Foreskin fibroblast (primary cell): ENCODE measurements at places on chromosomes 7 and 10.
A peak's percentile ranks its signal among the peaks of the same experiment; 100 is the strongest.

DNA sequence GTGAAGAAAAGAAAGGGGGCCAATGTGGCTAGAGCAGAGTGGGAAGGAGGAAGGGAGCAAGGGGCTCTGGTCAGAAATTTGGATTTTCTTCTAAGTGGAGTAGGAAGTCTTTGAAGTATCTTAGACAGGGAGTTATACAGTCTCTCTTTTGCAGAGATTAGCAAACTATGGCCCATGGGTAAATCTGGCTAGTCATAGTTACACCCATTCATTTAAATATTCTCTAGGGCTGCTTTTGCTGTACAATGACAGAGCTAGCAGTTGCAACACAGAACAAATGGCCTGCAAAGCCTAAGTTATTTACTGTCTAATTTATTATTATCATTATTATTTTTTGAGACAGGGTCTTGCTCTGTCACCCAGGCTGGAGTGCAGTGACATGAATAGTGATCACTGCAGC, 10.5 kb upstream of the LAMB4 start:
- DNase-seq: no peak

DNA sequence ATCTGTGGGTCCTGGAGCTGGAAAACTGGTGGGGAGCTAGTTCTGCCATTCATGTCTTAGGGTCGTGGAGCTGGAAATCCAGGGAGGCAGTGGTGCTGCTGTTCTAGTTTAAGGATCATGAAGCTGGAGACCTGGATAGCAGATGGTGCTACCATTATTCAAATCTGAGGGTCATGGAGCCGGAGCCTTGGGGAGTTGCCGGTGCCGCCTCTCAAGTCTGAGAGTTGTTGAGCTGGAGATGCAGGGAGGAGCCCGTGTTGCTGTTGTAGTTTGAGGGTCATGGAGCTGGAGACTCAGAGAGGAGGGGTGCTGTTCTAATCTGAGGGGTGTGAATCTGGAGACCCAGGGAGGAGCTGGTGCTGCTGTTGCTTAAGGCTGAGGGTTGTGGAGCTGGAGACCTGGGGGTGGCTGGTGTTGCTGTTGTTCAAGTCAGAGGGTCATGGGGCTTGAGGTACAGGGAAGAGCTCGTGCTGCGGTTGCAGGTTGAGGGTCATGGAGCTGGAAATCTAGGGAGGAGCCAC, 86.0 kb upstream of the ZNF479 start:
- no peak for DNase-seq

DNA sequence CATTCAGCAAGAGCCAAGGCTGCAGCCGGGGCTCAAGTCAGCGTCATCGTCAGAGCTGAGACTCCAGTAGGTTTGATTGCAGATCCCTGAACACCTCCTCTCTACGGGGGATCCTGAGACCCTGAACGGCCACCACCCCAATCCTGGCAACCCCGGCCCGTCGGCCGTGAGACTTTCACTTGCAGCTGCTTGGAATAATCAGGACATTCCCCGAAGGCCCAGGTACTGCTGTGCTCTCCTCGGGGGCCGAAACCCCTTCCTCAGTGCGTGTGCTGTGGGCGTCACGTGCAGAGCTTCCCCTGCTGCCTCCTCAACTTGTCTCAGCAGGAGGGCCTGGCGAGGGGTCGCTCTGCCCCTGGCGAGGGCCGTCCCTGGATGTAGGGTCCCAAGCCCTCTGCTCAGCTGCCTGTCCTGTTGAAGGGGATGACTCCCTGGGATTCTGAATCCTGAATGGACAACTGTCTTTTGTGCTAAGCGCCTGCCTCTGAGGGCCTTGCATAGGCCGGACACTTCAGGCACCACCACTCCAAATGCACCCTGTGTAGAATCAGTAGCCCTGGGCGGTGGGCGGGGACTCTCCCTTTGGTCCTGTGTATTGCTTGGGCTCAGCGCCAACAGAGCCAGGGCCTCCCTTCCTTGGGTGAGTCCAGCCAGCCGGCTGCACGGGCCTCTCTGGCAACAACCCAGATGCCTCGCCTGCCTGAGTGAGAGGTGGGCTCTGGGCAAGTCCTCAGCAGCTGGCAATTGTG, 63.8 kb upstream of the EBF3 start:
- DNase-seq: no peak

DNA sequence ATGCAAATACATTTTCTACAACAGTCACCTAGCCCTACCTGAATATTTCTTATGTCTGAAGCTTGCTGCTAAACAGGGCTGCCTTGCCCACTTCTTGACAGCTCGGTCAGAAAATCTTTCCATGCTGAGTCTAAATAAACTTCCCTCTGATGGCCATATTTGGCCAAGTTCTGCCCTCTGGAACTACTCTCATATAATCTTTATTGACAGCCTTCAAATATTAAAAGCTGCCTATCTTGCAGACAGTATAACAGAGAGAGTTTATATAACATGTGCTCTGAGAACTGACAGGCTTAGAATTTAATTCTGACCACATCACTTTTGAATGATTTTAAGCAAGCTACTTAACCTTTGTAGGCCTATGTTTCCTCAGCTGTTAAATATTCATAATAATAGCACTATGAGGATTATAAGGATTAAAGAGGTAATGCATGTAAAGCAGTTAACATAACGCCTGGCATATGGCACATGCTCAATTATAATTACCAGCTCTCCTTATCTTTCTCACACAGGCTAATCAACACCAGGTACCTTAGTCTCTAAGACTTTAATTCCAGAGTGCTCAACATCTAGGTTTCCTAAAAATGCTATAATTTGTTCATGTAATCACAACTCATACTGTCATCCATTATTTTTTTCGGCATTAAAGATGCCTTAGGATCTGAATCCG, 334.1 kb downstream of the HPSE2 start:
- DNase-seq: no peak

DNA sequence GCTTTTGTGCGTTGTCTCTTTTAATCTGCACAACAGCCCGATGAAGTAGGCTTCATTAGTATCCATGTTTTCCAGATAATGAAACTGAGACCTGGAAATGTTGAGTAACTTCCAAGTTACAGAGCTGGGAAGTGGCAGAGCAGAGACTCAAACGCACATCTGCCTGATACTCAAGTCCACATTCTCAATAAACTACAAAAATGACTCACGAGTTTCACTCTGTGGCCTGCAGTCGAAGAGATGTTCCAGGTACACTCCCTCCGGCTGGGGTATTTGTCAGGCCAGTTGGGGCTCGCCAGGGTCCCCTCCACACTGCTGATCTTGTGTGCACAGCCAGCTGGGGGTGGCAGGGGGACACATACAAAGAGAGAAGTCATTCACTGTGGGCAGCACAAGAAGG, 17.7 kb upstream of the OPALIN start:
- DNase-seq: no peak

- DNase-seq: no peak
Observed at GRCh38 chr7:128811631-128812430, 18.4 kb upstream of the FLNC start.

GRCh38 chr7:50304911-50305582, 531 bp downstream of the IKZF1 start:
- no peak for DNase-seq

DNA sequence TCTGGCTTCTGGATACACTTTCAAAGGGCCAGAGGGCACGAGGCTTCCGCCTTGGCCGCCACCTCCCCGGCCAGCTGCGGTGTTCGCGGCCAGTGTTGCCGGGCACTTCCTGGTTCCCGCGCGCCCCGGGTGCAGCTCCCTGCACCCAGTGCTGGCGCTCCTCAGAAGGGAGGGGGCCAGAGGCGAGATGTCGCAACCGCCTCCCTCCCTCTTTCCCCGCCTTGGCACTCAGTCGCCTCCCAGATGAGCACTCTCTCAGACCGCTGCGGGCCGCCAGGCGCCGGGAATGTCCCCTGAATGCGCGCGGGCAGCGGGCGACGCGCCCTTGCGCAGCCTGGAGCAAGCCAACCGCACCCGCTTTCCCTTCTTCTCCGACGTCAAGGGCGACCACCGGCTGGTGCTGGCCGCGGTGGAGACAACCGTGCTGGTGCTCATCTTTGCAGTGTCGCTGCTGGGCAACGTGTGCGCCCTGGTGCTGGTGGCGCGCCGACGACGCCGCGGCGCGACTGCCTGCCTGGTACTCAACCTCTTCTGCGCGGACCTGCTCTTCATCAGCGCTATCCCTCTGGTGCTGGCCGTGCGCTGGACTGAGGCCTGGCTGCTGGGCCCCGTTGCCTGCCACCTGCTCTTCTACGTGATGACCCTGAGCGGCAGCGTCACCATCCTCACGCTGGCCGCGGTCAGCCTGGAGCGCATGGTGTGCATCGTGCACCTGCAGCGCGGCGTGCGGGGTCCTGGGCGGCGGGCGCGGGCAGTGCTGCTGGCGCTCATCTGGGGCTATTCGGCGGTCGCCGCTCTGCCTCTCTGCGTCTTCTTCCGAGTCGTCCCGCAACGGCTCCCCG, at the start of gene FFAR4:
TSS of gene FFAR4 (plus strand) at position 231 of the 842 bp plus-strand sequence. CDS start at position 287, 56 bp downstream.
- peak; percentile 15 for DNase-seq

DNA sequence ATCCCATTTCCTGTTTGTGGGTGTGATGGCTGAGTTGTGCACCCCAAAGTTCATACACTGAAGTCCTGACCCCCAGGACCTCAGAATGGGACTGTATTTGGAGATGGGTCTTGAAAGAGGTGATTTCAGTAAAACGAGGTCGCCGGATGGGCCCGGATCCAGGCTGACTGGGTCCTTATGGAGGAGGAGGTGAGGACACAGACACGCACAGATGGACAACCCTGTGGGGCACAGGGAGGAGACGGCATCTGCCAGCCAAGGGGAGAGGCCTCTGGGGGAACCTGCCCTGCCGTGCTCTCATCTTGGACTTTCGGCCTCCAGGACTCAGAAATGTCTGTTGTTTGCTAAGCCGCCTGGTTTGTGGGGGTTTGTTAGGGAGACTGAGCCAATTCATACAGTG, 61.1 kb downstream of the PTPRN2 start:
- no peak for DNase-seq

DNA sequence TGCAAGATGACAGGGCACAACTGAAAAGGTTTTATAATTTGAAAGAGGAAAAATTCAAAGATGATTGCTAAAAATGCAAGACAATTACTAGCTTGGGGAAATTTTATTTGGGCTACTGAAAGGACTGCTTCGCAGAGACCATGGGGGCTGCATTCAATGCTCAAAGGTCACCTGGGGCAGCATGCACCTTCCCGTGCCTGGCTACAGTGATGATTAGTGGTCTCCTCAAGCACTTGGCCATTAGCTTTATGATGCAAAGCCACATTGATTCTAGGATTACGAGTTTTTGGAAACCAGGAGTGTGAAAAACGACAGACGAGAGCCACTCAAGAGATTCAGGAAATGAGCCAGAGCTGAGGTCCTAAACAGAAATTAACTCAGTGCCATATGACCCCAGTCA, 764.6 kb downstream of the PHTF2 start:
- DNase-seq: no peak

GRCh38 chr7:107955394-107955793, 47.6 kb downstream of the LAMB1 start:
- DNase-seq: no peak

- no peak for DNase-seq
Observed at GRCh38 chr10:46236941-46237681, 49.7 kb upstream of the ANTXRL start.

DNA sequence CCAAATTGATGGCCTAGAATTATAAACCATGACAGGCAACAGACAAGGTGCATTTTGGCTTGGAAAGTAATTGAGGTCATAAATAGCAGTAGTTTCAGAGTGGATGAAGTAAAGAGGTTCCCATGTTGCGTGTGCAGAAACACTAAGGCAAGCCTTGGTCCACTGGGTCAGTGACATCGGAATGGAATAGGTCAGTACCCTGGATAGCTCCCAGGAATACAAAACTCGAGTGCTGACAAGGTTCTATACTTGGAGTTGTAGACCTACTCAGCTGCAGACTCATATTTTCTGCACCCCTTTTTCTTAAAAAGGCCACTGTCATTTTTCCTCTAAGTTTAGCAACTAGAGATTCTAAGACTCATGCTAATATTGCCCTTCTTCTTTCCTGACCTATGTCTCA, 132.8 kb downstream of the DYNC1I1 start:
- DNase-seq: no peak

DNA sequence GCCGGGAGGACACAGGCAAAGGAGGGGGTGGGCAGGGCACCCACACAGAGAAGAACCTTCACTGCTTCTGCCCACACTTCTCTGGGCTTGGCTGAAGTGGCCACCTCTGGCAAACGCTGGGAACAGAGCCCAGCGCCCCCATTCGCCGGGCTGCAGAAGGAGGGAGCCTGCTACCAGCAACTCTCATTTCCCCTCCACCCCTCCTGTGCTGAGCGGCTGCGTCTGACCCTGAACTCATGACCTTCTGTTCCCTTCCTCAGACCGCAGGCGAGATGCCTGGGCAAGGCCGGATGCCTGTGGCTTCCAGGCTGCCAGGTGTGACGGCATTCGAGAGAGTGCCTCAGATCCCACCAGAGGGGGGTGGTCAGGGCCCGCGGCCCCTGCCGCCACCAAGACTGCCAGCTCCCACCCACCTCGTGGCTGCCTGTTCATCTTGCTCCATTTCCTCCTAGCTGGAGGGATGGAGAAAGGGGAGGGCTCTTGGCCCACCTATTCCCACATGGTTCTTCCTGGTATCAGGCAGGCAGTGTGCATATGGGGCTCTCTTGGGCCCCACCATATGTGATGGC, 19.8 kb downstream of the DNAJB12 start:
- DNase-seq: peak; percentile 85

- peak; percentile 94 for DNase-seq
Observed at GRCh38 chr10:44300666-44301649, 83.9 kb downstream of the CXCL12 start.

DNA sequence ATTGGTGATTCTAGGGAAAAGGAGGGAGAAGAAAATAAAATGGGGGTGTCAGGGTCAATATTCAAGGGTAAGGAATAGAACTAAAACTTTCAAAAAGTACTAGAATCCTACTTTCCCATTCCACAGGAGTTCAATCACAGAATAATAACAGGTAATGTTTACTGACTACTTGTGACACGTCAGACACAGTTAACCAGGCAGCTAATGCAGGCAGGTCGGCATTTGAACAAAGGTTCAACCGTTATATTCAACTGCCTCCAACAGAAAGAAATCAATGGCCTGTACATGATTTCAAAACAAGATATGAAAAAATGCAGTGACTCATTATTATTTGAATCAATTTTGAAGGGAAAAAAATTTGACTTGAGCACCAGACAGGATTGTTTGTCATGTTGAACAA, 3.1 kb downstream of the ASB15 start:
- no peak for DNase-seq

- peak; percentile 24 for DNase-seq
Observed at GRCh38 chr10:78255214-78255613, 221.6 kb downstream of the RPS24 start.

- DNase-seq: peak; percentile 91
Observed at GRCh38 chr10:113045147-113046055, 95.4 kb downstream of the TCF7L2 start.

- peak; percentile 48 for DNase-seq
Observed at GRCh38 chr7:92025260-92025659, 84.6 kb downstream of the AKAP9 start.
